CD4-positive, CD25-positive, alpha-beta regulatory T cell (primary cell): ENCODE measurements at places on chromosomes 4 and X. TPM values are rescaled to one million over a fixed set of nuclear protein-coding genes. Genes with fewer than 3 reads are reported as not detected.

BEX3 gene
- polyA plus RNA-seq, result 115 TPM

GRCh38 chr4:77581724-77582123 is 23.9 kb upstream of the CXCL13 start:
- DNase-seq, result no peak

GRCh38 chr4:46956451-46956850 is 36.9 kb downstream of the GABRA4 start:
- no peak for DNase-seq

- DNase-seq, result no peak
Measured at GRCh38 chrX:88937616-88938015, 190.6 kb downstream of the CPXCR1 start.

CHM gene
- polyA plus RNA-seq, result 7.2 TPM

DNA sequence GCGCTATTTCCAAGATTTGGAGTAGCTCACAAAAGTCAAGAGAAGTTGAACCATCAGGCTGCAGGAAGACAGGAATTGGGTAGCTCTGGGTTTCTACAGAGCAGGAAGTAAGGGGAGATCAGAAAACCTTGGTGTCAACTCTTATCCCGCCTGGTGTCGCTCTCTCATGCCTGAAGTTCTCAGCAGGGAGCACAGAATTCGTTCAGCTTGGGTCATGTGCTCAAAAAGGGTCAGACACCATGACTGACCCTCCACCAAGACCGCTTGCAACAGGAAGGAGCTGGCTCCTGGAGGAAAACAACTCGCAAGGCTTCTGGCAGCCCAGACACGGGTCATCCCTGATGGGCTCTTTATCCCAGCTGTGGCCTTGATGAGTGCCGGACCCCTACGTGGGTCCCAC is 93.7 kb upstream of the MSX1 start:
- no peak for DNase-seq

TLR6 gene
- polyA plus RNA-seq, result 0.39 TPM

ENPP6 gene
- not detected for polyA plus RNA-seq

GRCh38 chrX:50372966-50373365 is 97.7 kb downstream of the DGKK start:
- DNase-seq, result no peak

- DNase-seq, result no peak
Measured at GRCh38 chrX:23311731-23312130, 22.9 kb upstream of the PTCHD1 start.
